ENCODE measurements at places on chromosomes 4 and X.

DNA sequence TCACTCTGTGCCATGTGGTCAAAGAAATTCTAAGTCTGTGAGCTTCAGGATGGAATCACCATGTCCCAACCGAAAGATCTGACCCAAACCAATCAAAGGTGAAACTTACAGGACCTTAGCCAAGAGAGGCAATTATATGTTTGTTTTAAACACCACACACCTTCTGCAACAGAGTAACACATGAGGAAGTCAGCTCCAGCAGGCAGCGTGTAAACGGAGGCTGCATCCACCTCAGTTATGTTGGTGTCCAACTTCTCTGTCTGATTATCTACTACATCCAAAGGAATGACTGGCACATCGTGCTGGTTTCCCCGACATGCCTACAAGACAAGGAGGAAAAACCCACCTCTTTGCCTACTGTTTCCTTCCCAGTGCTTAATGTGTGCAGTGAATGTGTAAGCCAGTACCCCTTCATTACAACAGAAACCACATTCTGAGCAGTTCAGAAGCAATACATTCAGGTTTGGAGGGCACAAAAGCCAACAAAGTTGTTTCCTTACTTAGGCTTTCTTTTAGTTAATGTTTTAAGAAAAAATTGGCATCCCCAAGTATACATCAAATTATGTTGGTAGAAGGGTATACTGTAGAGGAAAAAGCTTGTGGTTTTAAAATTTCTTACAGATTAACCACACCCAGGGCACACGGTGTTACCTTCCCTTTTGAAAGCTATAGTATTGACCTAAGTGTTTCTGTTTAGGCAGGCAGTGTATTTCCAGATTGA lies 12.4 kb downstream of the CASP6 start:
- no peak for DNase-seq

DNA sequence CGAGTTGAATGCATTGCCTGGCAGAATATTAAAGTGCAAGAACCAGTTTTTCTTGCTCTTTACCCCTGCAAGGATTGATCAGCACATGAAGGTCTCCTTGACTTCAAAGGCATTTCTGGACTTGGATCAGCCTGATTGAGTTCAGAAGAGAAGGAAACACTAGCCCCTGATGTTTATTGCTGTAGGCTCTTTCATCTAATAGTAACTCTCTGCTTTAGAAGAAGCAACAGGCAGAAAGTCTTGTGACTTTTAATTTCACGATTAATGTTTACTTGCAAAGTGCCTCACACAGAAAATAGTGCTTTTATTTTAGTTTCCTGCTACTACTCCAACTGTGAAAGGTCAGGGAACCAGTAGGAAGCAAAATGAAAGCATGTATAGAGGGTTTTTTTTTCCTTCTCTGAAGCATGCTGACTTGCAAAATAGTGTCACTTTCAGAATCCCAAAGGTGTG lies 69.1 kb downstream of the PCDH7 start:
- no peak for DNase-seq

DNA sequence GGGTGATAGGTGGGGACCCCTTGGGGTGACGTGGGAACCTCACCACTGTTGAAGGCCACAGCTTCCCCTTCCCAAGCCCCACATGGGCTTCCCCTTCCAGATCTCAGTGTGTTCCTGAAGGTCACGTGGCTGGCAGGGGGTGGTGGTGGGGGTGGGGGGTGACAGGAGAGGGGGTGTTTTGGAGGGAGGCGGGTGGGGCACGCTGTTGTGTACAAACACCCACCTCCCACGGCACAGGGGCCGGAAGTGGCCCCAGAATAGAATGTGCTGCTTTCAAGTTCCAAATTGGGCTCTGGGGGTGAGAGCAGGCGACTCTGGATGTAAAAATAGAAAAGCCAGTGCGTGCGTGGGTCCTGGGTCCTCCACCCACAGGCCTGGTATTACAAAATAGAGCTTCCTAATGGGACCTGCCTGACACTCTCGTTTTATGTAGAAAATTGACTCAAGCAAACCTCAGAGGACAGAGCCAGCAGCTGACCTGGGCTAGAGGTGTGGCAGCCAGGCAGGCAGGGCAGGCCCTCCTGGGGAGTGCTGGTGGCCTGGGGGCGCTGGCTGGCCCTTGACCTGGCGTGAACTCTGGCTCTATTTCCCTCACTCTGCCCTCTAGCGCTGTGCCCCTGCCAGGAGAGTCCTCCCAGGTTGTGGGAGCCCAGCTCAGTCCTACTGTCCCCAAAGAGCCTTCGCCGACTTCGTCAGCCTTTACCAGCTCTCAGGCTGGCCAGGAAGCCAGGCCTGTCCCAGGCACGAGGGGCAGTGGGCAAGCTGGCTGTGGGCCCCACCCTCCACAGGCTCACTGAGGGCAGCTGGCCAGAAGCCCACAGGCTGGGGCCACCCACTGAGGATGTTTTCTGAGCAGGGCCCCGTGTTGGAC lies 5.4 kb upstream of the SH3BP2 start:
- no peak for DNase-seq

DNA sequence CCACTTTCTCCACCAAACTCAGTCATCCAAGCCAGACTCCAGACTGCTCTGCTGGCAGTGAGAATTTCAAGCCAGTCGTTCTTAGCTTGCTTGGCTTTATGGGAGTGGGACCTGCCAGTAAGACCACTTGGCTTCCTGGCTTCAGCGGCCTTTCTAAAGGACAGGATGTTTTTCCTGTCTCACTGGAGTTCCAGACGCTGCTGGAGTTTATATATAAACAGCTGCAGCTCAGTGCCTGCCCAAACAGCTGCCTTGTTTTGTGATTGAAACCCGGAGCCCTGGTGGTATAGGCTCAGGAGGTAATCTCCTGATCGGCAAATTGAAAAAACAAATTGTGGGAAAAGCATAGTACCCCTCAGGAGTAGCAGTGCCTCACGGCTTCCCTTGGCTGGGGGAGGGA lies 1165.8 kb upstream of the ADGRL3 start:
- DNase-seq: no peak

GRCh38 chr4:56641494-56642051 lies 39.5 kb downstream of the HOPX start:
- no peak for DNase-seq

- DNase-seq: no peak
Measured at GRCh38 chr4:112514647-112515197, 1.3 kb downstream of the NEUROG2 start.

DNA sequence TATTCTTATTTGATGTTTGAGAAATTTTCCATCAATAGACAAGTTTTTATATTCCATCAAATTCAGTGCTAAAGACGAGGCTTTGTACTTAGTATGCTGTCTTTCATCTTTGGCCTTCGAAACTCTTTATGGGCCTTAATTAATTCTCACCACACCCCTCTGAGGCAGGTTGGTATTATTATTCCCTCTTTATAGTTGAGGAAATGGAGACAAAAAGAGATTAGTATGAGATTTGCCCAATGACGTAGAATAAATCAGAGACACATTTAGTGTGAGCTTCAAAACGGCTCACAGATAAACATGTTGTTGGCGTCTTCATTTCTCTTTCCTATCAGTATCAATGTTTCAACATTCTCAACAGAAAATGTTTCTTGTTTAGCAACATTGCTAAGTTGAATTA lies 35.9 kb upstream of the PTPN13 start:
- no peak for DNase-seq
